ENCODE measurements at places on chromosomes 11 and 22.

DNA sequence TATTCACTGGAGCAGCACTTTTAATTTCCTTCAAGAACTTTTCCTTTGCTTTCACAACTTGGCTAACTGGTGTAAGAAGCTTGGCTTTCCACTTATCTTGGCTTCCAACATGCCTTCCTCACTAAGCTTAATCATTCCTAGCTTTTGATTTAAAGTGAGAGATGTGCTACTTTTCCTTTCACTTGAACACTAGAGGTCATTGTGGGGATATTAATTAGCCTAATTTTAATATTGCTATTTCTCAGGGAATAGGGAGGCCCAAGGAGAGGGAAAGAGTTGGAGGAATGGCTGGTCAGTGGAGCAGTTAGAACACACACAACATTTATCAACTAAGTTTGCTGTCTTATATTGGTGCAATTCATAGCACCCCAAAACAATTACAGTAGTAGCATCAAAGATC is 24.6 kb upstream of the CCDC90B start:
- no peak for DNase-seq

GRCh38 chr11:70156291-70157037 is 46.6 kb upstream of the FADD start:
- DNase-seq = no peak

- no peak for DNase-seq
Measured at GRCh38 chr11:113493206-113493605, 18.0 kb upstream of the DRD2 start.

GRCh38 chr22:46057246-46058090 is 80.5 kb upstream of the WNT7B start:
- no peak for DNase-seq

DNA sequence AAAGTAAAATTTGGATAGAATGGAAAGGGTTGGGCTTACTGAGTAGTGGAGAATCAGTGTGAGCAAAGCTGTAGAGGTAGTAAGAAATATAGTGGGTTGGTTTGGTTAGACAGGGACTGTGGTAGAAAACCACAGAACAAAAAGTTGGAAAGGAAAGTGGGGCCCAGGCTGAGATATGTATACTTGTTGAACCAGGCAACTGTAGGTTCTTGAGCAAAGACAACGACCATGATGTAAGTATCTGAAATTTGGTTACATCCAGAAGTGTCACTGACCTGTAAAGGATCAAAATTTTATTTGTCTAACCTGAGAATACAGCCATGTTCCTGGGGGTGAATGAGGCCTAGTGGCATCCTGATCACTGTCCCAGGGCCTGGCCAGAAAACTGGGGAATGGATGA is 114.1 kb downstream of the STIM1 start:
- DNase-seq = no peak

All from skeletal muscle cell (primary cell).